ENCODE measurements at places on chromosomes 2 and 18.

DNA sequence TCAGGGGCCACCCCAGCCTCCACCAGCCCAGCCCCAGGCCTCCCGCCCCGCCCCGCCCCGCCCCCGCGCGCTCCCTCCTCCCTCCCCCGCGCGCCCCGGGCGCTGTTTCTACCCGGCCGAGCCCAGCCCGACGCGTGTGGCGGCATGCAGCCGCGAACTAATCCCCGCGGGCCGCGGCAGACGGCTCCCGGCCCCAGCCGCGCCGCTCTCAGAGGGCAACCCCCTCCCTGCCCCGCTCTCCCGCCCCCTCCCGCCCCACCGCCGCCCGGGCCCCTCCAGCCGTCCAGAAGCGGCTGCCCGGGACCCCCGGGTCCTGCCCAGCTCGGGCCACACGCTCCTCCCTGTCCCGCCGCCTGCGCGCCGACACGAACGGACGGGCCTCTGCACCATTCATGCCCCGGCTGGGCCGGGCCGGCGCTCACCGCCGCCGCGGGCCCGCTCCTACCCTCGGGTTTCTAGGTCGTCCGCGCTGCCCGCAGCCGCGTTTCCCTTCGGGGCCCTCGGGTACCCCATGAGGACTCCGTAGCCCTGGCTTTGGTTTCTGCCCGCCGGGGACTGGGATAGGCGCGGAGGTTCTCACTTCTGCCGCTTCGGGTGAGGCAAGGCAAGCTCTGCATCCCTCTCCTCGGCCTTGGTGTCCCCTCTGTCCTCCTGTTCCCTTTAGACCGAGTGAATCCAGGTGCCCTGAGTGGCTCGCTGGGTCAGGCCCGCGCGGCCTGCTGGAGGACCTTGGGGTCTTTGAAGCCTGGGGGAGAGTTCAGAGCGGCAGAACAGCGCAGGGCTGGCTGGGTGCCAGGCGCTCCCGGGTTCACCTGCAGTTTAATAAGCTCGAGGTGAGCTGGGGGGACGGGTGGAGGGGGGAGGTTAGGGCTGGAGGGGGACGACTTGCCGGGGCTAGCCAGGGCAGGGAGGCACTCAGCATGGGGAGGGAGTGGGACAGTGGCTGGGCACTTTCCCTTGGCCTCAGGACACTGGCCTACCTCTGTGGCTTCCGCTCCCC is 3.1 kb downstream of the WNT10A start:
- no peak for DNase-seq

GRCh38 chr2:39838589-39838988 is 59.5 kb upstream of the THUMPD2 start:
- no peak for DNase-seq

GRCh38 chr2:229170171-229170570 is 100.9 kb downstream of the PID1 start:
- no peak for DNase-seq

DNA sequence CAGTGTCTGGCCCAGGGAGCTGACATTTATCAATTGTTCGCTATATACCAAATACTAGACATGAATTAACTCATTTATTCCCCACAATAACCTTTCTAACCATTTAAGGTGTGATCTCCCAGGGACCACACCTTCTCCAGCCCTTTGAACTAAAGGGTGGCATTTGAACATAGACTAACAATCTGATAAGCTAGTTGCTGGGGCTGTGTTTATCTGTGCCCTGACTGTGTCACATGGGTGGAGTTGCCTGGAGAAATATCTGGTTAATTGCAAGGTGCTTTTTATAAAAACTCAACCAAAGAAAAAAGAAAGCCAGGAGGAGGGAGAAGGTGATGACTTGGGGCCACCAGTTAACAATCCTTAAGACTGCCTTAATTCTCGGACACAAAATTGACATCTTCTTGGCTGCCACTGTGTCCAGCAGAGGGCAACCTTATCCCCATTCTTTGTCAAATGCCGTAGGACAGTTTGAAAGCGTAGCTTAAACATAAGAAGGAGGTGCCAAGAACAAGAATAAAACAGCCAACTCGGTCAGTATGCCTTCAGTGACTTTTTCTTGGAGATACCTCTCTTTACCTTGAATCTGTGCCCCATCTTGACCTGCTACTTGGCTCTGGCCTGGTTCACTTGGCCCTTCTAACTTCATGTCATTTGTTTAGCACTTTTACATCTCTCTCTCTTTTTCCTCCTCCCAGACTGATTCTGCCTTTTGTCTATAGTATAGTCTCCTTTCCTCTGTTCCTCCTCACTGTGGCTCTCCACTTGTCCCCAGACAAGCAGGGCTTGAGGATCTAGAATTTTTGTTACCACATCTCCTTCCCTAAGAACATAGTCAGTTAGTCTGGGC is 183.4 kb downstream of the MYO3B start:
- DNase-seq, result no peak

DNA sequence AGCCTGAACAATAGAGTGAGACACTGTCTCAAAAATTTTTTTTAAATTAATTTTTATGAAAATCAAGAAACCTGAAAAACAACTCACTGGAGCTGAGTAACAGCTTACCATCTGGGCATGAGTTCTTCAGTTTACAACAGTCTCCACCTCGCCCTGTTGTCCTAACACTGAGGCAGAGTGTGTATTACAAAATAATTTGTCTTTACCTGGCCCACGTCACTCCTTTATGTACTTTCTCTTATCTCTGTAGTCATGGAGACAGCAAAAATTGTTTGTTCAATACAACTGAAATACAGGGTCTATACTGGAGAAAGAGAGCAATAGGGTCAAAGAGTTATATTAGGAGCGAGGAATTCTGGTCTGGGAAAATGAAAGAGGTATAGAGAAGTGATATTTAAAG is 48.1 kb downstream of the CYTIP start:
- DNase-seq, result no peak

Measured in GM18507 (cell line).